ENCODE measurements at places on chromosomes 6 and 20. TPM values are rescaled to one million over a fixed set of nuclear protein-coding genes. Genes with fewer than 3 reads are reported as not detected.
A peak's percentile ranks its signal among the peaks of the same experiment; 100 is the strongest.

Gene VWA7
- total RNA-seq: 2.9 TPM

Gene HAO1
- not detected for total RNA-seq

Gene MDC1
- total RNA-seq: 65.6 TPM

Gene MPIG6B
- total RNA-seq: not detected

Gene HCK
- total RNA-seq: 183 TPM

Gene CCM2L
- total RNA-seq: 0.20 TPM

Gene DPPA5
- not detected for total RNA-seq

Gene PIGT
- 74.5 TPM for total RNA-seq

Gene TSPO2
- not detected for total RNA-seq

Gene NQO2
- 12.3 TPM for total RNA-seq

Gene CDC40
- 37.3 TPM for total RNA-seq

DNA sequence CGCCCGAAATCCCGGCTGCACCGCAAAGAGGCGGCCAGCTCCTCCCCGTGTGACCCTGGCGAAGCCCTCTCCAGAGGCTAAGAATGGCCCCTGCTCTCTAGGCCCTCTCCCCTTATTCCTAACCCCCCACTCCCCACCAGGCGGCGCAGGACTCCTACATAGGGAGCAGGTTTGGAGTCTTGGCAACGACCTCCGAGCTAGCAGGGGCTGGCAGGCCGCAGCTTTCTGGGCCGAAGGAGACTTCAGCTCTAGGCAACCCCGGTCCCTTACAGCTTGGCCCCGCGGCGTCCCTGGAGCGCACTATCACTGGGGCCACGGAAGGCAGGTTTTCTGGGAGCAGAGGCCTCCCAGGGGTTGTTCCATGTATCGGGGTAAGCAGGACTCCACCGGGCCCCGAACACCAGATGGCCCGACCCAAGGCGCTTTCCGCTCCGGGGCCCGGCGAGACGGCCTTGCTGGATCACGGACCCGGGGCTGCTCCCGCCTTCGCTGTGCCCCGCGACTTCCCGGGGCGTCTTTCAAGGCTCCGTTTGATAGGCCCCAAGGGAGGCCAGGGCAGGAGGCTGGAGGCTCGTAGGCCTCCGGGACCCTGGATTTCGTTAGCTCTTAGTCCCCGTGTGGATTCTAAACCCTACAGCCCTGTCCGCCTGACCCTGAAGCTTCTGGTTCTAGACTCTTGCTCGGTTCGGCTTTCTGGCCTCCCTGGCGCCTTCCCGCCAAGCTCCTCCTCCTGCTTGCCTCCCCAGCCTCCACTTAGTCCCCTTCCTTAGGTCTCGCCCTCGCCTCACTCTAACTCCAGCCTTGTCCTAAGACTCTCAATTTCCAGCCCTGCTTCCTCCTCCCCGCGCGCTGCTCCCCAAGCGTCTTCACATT lies 1.9 kb downstream of the SLC32A1 start:
- H3K27ac ChIP-seq: peak overlapping the region; percentile 63
- DNase-seq: peak; percentile 34
- H3K4me3 ChIP-seq: peak overlapping the region; percentile 61
- H3K4me1 ChIP-seq: peaks cover 79% of the 10 kb centered on the region

- no peak overlapping the region for H3K27ac ChIP-seq
- H3K4me1 ChIP-seq: no peaks in the 10 kb centered on the region
- no peaks in the 10 kb centered on the region for H3K36me3 ChIP-seq
- H3K4me3 ChIP-seq: no peak overlapping the region
- no peaks in the 10 kb centered on the region for H3K27me3 ChIP-seq
Observed at GRCh38 chr20:16904751-16905150, 156.6 kb downstream of the OTOR start.

DNA sequence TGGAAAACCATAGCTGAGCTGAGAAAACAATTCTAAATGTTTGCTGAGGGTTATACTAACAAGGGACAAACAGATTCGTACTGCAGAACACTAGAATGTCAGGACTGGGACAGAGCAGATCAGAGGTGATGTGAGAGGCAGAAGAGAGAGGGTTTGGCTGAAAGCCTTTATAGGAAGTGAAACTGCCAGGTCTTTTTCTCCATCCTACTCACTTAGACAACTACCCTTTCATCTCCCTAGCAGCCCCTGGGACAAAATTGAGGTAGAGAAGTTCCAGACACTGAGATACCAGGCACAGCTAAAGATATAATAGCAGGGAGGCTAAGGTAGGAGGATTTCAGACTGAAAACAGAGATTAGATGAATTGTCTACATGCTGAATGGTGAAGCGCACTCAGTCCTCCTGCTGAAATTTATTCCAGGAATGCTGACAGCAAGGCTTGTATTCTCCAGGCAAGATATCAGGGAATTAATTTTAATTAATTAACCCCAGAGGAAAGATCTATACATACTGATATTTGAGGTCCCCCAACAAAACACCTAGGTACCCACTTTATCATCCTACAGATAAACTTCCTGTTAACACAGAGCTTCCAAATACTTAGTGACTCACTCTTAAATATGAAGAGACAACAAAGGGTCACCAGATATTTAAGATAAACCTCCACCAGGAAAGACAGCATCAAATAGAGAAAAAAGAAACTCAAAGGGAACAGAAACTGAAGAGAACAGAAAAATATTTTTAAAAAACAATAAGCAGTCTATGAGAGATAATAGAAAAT lies 12.6 kb upstream of the EIF2S2 start:
- H3K27ac ChIP-seq: no peak overlapping the region
- DNase-seq: no peak
- H3K4me1 ChIP-seq: peaks cover 12% of the 10 kb centered on the region

- H3K4me3 ChIP-seq: no peak overlapping the region
- no peak for DNase-seq
- H3K4me1 ChIP-seq: no peaks in the 10 kb centered on the region
- H3K27ac ChIP-seq: no peak overlapping the region
Observed at GRCh38 chr6:141848029-141848890, 284.5 kb upstream of the GJE1 start.

GRCh38 chr6:119431799-119432198 lies 82.2 kb upstream of the MAN1A1 start:
- DNase-seq: no peak
- H3K27ac ChIP-seq: no peak overlapping the region
- H3K4me3 ChIP-seq: no peak overlapping the region
- no peaks in the 10 kb centered on the region for H3K27me3 ChIP-seq

- no peaks in the 10 kb centered on the region for H3K36me3 ChIP-seq
- no peaks in the 10 kb centered on the region for H3K4me1 ChIP-seq
- H3K4me3 ChIP-seq: no peak overlapping the region
- no peaks in the 10 kb centered on the region for H3K27me3 ChIP-seq
- no peak overlapping the region for H3K27ac ChIP-seq
Observed at GRCh38 chr6:18820725-18821124, 433.6 kb downstream of the RNF144B start.

- no peak for DNase-seq
- no peak overlapping the region for H3K27ac ChIP-seq
- H3K36me3 ChIP-seq: peaks cover 26% of the 10 kb centered on the region
- H3K27me3 ChIP-seq: no peaks in the 10 kb centered on the region
- peaks cover 3% of the 10 kb centered on the region for H3K4me1 ChIP-seq
- H3K4me3 ChIP-seq: no peak overlapping the region
Observed at GRCh38 chr20:32304131-32304746, 26.8 kb downstream of the KIF3B start.

- no peaks in the 10 kb centered on the region for H3K27me3 ChIP-seq
- H3K4me1 ChIP-seq: peaks cover 45% of the 10 kb centered on the region
- peaks cover 58% of the 10 kb centered on the region for H3K36me3 ChIP-seq
- H3K4me3 ChIP-seq: peak overlapping the region; percentile 98
- DNase-seq: peak; percentile 44
Observed at GRCh38 chr20:35490736-35491181, 35.4 kb downstream of the CEP250 start.

- no peaks in the 10 kb centered on the region for H3K27me3 ChIP-seq
- no peak for DNase-seq
- H3K4me1 ChIP-seq: no peaks in the 10 kb centered on the region
- no peak overlapping the region for H3K4me3 ChIP-seq
Observed at GRCh38 chr6:130407032-130407431, 41.2 kb downstream of the TMEM200A start.

DNA sequence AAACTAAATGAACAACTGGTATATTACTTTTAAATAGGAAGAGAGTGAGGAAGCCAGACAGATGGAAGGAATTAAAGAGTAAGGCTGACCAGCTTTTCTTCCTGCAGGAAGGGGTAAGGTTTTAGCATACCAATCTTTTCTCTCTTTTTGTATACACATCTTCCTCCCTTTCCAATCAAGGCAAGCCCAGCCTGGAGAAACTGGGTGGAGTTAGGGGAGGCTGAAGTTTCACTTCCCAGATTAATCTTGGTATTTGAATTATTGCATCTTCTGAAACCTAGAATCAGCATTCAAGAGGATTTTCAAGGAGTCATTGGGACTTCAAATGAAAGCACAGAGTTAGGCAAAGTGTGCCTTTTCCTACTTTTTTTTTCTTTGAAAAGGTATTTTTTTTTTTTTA lies 33.1 kb downstream of the TMEM14A start:
- no peak overlapping the region for H3K27ac ChIP-seq
- no peak overlapping the region for H3K4me3 ChIP-seq
- no peaks in the 10 kb centered on the region for H3K4me1 ChIP-seq

DNA sequence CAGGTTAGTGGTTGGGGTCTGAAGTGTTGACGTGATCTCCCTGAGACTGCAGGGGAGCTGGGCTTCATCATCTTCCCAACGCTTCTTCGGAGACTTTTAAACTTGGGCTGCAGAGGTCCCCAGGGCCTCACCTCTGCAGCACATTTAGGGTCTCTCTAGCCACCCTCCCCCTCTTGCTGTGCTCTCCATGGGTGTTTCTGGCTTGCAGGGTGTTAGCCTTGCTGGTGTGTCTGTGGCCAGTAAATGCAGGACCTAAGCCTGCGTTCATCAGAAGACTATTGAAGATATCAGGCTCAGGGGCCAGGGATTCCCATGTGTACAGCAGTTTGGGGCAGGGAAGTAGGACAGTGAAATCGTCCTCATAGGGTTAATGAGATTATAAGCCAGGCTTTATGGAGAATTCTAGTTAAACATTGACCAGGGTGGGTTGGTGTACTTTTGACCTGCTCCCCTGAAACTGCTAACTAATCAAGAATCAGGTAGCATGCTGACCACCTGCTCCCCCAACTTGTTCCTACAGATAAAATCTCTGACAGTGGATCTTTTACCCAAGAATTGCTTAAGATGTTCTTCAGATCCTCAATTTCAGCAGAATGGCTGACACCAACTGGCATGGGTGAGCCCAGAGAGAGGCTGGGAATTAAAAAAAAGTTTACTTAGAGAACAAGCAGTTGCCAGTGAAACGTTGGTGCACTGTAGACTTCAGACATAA lies 3.8 kb upstream of the DDO start:
- no peaks in the 10 kb centered on the region for H3K4me1 ChIP-seq
- no peaks in the 10 kb centered on the region for H3K36me3 ChIP-seq
- H3K27ac ChIP-seq: no peak overlapping the region

DNA sequence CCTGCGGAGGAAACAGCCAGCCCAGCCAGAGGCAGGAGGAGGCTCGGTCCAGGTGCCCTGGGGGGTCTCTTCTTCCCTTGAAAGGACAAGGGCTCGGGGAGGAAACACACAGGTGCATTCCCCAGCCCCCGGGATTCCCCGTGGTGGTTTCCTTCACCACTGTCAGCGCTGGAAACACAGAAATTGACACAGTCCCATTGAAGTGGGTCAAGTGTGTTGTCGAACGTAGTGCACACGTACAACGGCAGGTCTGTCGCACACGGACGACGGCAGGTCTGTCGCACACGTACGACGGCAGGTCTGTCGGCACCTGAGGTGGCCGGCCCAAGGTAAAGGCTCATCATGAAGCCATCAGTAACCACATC lies 80.9 kb downstream of the DLL1 start:
- no peak overlapping the region for H3K27ac ChIP-seq
- no peak overlapping the region for H3K4me3 ChIP-seq
- H3K4me1 ChIP-seq: no peaks in the 10 kb centered on the region
- H3K36me3 ChIP-seq: no peaks in the 10 kb centered on the region

DNA sequence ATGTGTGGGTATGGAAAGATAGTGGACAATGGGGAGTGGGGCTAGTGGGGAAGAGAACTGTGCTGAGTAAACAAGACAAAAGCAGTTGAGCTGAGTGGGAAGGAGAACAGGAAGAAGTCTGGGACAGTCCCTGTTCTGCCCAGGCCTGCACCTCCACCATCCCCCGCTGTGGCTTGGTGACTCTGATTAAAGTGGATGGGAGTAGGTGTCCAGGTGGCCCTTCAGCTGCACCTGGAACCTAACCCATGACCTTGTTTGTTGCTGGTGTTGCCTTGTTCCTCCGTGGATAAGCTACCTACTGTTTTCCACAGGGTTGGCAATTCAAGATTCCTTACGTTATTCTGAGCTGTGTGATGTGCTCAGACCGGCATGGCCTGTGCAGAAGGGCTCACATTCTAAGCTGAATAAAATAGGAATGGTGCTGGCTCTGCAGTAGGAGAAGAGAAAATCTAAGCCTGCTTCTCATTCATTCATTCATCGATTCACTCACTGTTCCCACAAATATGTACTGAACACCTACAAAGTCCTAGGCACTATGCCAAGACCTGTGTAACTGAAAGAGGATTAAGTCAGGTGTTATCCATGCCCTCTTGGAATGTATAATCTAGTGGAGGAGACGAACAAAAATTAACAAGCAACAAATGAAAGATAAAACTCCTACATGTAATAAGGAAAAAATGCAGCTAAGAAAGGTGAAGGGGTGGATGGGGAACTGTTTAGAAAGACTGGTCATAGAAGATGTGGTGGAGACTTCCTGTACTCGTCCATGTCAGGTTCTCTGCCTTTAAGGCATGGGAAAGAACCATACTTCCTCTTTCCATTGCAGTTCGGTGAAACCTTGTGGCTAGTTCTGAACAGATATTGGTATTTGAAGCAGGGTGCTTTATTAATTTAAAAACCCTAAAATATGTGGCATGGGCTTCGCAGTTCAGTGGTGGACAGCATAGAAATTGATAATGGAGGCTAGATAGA lies 10.1 kb upstream of the CALHM6 start:
- H3K4me1 ChIP-seq: peaks cover 31% of the 10 kb centered on the region
- peak overlapping the region; percentile 6 for H3K4me3 ChIP-seq
- no peaks in the 10 kb centered on the region for H3K27me3 ChIP-seq
- H3K36me3 ChIP-seq: no peaks in the 10 kb centered on the region

- no peak for DNase-seq
- no peaks in the 10 kb centered on the region for H3K27me3 ChIP-seq
- H3K4me3 ChIP-seq: no peak overlapping the region
- peaks cover 68% of the 10 kb centered on the region for H3K36me3 ChIP-seq
- H3K27ac ChIP-seq: no peak overlapping the region
Observed at GRCh38 chr6:15496345-15497131, 166.3 kb downstream of the DTNBP1 start.

- no peak overlapping the region for H3K4me3 ChIP-seq
- H3K4me1 ChIP-seq: no peaks in the 10 kb centered on the region
- DNase-seq: no peak
- H3K27ac ChIP-seq: no peak overlapping the region
- H3K36me3 ChIP-seq: no peaks in the 10 kb centered on the region
Observed at GRCh38 chr6:162814426-162814973, 86.7 kb downstream of the PACRG start.

DNA sequence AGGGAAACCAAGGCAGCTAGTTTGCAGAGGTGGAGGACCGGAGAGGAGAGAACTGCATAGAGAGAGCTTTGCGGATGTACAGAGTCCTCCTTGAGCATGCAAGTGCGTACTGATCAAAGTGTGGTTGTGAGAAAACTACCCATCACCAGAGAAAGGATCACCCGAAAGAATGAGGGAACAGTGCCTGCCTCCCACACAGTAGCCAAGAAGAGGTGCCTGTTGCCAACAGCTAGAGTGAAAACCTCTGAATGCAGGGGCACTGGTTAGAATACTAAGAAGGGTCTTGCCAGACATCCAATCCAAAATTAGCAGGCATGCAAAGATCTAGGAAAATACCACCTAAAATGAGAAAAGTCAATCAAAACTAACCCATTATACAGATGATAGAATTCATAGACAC lies 166.6 kb upstream of the AKAP12 start:
- H3K36me3 ChIP-seq: peaks cover 36% of the 10 kb centered on the region
- no peak for DNase-seq
- H3K27ac ChIP-seq: no peak overlapping the region
- peaks cover 14% of the 10 kb centered on the region for H3K4me1 ChIP-seq
